Astrocyte (in vitro differentiated cells and primary cell): ENCODE measurements at places on chromosomes 1 and 21. TPM values are rescaled to one million over a fixed set of nuclear protein-coding genes. Genes with fewer than 3 reads are reported as not detected.
A peak's percentile ranks its signal among the peaks of the same experiment; 100 is the strongest.

Gene CYP4Z1
- total RNA-seq = not detected in 2 replicates

Gene OR2G6
- not detected in 2 replicates for total RNA-seq

Gene CLCNKB
- 0.36 and 0.64 TPM in 2 replicates for total RNA-seq

Gene CHIT1
- total RNA-seq = not detected in 2 replicates

Gene LEMD1
- total RNA-seq = 2.5 and 3.1 TPM in 2 replicates

Gene CNST
- total RNA-seq = 14.2 and 19.8 TPM in 2 replicates

Gene COL9A2
- 1.5 and 2.1 TPM in 2 replicates for total RNA-seq

Gene MTOR
- total RNA-seq = 43.6 and 45.5 TPM in 2 replicates

Gene MORN1
- 9.2 and 11.7 TPM in 2 replicates for total RNA-seq

Gene AGT
- 1.2 and 3.0 TPM in 2 replicates for total RNA-seq

Gene SPRR4
- total RNA-seq = not detected in 2 replicates

Gene GJA4
- total RNA-seq = not detected in 2 replicates

DNA sequence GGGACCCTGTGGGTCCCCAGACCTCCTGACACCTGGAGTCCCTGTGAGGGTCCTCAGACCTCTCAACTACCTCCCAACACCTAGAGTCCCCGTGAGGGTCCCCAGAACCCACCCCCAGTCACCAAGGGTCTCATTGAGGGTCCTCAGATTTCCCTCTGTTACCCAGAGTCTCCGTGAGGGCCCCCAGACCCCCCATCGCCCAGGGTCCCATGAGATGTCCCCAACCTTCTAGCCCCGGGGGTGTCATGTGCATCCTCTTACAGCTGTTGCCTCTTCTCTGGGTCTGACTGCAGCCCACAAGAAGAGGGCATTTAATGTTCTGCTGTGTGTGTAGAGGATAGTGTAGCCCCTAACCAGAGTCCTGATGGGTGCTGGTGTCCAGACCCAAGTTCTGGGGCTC, 2.0 kb upstream of the GJC2 start:
- DNase-seq = no peak

DNA sequence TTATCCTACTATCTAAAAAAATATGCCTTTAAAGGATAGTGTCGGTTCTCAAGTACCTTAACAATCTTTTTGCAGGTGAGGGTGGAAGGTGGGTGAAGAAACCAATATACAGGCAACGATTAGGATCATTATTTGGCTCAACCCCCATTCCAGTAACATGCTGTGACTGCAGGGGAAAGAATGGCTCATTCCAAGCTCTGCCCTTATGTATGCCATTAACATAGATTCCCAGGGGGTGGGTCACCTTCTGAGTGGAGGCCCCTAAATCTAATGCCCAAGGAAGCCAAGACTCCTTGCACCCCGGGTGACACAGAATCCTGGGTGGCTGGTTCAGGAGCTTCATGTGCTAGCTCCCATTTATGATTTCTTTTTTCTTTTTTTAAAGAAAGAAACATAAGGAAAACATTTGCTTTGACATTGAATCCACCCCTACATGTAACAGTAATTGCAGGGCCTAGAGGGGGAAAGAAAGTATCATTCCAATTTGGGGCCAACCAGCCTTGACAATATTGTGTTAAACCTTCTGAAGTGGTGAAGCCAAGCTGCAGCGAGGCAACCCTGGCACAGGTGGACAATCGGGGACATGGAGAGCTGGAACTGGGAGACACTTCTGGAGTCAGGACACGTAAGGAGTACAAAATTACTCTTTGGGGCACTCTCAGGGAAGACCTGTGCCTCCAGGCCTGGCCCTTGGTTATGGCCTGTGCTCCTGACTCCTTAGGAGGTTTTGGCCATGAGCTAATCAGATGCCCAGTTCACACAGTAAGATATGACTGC, 200.3 kb downstream of the PBX1 start:
- DNase-seq = no peak

DNA sequence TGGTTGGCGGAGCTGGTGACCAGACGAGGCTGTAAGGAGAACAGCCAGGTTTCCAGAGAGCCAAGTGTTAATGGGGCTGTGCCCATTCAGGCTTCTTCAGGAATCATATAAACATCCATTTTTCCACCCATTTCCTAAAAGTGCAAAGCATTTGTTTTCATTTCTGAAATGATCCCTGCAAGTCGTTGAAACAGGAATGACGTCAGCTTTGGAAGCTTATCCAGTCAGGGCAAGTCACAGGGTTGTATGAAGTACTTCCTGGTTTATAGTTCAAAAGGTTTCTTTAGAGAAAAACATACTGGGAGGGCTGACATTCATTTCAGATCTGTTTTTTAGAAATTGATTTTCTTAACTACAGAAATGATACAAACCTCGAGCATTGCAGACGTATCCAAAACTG, 29.2 kb downstream of the IGSF5 start:
- DNase-seq = no peak

GRCh38 chr1:163897412-163898155, 575.8 kb downstream of the NUF2 start:
- DNase-seq = peak; percentile 13

DNA sequence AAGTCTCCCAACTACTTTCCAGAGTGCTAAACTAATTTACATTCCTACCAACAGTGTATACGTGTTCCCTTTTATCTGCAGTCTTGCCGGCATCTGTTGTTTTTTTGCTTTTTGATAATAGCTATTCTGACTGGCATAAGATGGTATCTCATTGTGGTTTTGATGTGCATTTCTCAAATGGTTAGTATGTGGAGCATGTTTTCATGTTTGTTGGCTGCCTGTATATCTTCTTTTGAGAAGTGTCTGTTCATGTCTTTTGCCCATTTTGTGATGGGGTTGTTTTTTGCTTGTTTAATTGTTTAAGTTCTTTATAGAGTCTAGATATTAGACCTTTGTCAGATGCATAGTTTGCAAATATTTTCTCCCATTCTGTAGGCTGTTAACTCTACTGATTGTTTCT, 46.6 kb downstream of the MAST2 start:
- no peak for DNase-seq

- DNase-seq = peak; percentile 60
These were observed 45.6 kb downstream of the ZNF281 start for GRCh38 chr1:200364091-200364759.

DNA sequence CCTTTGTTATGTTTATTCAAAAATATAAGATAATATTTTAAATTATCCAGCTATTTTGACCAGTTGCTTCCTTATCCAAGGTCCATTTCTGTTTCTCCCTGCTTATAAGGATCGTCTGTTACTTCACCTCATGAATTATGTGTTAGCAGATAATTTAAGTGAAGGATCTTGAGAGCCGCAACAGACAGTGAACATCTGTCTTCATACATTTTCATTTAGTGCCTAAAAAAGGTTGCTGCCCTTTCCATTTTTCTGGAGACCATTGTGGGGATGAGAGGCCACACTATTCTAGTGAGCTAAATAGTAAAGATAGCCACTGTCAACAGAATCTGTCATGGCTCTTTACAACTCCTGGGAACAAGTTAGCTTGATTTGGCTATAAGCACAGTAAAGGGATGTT, 154.0 kb downstream of the CLEC20A start:
- no peak for DNase-seq

- no peak for DNase-seq
These were observed 223.6 kb upstream of the ADGRL2 start for GRCh38 chr1:81577004-81577697.

GRCh38 chr1:94022471-94023189, 98.3 kb downstream of the ABCA4 start:
- DNase-seq = peak; percentile 98

DNA sequence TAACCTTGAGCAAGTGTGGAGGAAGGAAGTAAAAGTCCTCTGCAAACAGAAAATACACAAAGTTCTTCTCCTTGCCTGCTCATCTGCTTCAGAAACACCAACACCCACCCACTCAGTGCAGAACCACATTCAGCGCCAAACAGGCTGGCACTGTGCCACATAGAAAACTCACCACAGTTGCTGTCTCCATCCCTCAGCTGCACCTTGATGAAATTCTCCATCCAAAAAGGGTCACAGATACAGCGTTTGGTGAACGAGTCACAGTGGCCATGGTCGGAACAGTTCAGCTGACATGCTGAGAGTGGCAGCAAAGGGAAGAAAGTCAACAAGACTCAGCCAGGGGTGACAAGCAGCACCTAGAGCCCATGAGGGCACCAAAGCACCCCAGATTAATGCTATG, 114.5 kb downstream of the KIAA0319L start:
- no peak for DNase-seq

DNA sequence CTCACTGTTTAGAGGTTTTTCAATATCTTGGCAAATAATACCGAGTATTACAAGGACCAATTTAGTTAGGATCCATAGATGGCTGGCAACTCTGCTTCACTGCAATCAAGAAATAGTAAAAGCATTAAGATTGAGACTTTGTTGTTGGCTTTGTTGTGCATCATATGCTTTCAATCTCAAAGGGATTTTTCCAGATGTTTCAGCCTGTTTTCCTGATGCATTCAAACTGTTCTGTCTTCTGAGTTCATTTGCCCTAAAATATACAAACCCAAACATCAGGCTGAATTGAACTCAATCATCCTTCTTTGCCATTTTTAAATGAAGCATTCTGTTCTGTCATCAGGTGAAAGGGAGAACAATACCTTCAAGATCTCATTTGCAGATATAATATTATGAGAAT, 248.7 kb downstream of the TTLL7 start:
- DNase-seq = no peak

GRCh38 chr1:38815903-38816627, 43.5 kb downstream of the RRAGC start:
- no peak for DNase-seq

DNA sequence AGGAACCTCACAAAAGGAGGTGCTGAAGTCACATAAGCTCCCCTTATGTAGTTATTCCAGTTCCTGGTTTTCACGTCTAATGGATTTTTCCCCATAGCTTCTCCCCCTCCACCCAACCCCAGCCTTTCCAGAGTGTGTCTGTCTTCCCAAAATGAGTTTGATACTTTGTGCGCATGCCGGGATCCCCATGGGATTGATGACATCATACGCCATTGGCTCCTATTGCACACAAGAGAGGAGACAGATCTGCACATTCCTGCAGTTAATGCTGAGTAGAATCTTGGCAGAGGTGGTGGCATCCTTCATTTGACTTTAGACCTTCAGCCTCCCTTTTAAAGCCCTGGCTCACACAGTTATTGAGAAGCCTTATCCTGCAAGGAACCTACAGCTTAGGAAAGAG, 71.4 kb downstream of the DDR2 start:
- no peak for DNase-seq

- DNase-seq = no peak
These were observed 46.7 kb upstream of the OSBPL9 start for GRCh38 chr1:51570063-51570710.

DNA sequence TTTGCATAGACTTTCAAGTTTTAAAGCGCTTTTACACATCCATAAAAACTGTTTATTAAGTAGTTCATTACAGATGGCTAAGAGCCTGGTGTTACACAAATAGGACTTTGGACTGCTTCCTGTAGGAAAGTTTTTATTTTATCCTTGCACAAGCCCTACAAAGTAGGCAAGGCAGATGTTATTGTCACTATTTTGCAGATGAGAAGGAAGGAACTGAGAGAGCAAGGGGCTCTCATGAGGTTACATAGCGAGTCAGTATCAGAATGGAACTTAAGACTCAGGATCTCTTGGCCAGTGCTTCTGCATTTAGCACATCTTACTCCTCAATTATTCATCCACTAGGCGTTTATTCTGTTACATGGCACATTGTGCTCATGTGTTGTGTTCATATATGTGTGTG, 2.6 kb upstream of the MAPKAPK2 start:
- no peak for DNase-seq

DNA sequence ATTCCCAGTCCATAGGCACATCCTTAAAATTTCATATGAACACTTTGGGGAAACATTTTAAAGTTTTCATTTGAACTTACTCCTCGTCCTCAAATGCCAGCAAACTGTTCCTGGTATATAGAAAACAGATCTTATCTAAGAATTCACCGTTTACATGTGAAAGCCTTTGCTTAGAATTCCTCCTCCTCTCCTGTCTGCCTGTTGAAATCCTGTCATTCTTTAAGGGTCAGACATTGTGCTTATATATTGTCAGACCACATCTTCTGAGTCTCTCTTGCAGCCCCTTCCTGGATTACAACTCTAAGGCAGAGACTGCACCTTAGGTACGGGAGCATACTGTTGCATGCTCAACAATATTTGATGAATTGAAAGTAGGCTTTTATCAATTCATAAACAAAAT, 239.7 kb downstream of the SMYD3 start:
- DNase-seq = no peak

DNA sequence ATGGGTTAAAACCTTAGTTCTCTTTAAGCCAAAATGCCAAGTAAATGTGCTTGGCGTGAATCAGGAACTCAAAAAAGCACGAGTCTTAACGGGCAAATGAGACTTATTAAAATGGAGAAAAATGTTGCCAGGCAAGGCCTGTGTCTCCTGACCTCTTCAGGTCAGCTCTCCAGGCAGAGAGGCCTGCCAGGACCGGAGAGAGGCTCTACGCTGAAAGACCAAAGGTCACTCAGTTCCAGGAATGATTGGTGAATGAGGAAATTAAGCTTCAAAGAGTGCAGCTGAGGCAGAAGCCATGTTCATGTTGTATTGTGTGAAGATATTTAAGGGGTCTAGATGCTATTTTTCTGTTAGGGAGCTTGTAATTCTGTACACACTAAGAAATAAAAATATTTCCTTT, 66.6 kb downstream of the SPAG17 start:
- no peak for DNase-seq
